H4 (cell line): ENCODE measurements at places on chromosomes 1 and 21. TPM values are rescaled to one million over a fixed set of nuclear protein-coding genes. Genes with fewer than 3 reads are reported as not detected.

Gene PGBD5
- 0.74 and 1.5 TPM in 2 replicates for total RNA-seq

DNA sequence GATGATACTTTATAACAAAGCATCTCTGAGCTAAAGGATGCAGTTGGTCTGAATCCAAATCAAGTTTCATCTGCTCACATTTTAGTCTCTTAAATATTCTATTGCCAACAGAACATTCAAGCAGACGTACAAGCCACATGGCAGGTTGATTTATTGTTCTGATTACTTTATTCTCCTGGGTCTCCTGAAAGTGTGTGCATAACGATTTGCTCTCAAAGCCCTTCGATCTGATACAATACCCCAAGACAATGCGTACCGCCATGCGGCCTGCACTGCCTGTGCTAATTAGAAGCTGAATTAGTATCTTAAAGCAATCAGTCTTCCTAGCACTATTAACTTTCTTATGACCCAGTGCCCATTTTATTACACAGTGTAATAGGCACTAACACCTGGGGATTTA, 56.9 kb downstream of the FHAD1 start:
- DNase-seq, result no peak

DNA sequence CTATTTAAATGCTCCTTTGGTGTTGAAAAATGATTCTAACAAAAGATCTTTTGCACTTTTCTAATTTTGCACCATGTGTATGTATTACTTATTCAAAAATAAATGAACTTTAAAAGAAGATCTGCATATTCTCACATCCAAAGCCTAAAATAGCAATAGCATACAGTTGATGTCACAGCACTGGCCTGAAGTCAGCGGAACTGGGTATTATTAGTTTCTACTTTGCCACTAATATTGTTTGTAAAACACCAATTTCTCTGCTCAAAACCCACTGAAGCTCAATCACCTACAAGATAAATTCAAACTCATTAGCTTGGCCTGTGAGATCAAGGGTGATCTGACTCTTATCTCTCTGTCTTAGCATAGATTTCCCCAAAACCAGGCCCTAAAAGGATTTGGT, 34.5 kb upstream of the BCAR3 start:
- DNase-seq, result no peak

GRCh38 chr21:16578912-16579311, 849.1 kb downstream of the USP25 start:
- DNase-seq, result no peak

DNA sequence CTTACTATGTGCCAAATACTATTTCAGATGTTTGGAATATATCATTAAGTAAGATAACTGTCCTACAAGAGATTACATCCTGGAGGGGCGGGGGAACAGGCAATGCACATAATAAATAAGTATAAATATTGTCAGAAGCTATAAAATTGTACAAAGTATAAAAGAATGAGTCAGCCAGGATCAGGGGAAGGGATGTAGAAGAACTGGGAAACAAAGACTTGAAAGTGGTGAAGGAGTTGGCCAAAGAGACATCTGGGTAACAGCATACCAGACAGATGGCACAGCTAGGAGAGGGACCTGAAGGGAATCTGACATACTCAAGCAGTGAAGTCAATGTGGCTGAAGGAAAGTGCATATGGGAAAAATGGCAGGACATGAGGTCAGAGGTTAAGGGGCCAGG, 53.9 kb downstream of the CYYR1 start:
- DNase-seq, result no peak

DNA sequence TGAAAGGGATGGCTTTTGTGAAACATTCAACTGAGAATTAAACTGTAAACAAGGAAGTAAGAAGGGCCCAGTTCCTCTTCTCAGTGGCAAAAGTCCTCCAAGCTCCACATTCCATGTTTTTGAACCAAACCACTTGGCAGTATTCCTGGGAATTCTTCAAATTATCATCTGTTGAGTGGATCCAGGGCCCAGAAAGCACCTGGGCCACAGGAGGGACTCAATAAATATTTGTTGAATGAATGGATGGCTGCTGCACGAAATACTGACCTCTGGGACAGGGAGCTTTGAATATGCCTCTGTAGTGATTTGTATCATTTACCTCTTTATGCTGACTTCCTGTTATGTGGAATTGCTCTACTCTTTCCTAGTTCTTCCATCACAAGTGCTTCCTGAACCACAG, 4.7 kb downstream of the SLC35F3 start:
- DNase-seq, result peak; percentile 90

- peak; percentile 45 for DNase-seq
Observed at GRCh38 chr1:174964261-174964971, 35.3 kb upstream of the CACYBP start.

Gene FAM167B
- 0.56 TPM in 1 of 2 replicates, not detected in the other for total RNA-seq

DNA sequence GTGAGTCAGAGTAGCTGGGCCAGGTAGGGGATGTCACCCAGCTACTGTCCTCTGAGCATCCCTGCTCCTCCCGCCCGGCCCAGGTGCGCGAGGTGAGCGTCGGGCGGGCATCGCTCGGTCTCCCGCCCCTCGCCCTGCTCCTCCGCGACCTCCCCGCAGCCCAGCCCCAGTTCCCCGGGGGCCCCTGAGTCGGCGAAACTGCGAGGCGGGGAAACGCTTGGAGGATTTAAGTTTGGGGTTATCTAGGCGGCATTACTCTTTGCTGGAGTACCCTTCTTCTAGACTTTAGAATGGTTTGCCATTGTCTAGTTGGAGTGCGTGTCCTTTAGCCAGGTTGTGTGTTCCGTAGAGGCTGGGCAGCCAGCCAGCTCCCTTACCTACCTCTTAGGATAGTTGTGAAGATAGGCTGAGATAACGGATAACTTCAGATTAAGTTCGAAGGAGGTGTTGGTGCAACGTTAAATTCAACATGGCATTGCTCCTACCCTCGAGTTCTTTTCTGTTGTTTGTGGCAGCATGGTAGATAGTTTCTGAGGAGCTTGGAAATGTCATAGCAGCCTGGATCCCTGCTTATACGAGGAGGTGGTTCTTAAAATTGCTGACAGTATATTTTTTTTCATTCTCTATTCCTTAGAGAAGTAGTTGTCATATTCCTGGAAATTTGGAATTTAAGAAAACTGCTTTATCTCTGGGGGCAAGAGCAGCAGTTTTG, 697 bp downstream of the AGO3 start:
- peak; percentile 5 for DNase-seq

- peak; percentile 48 for DNase-seq
Observed at GRCh38 chr1:33634806-33635205, 162.4 kb downstream of the ZSCAN20 start.

- no peak for DNase-seq
Observed at GRCh38 chr1:240528591-240528990, 83.4 kb downstream of the GREM2 start.
